ENCODE measurements at places on chromosomes 2 and 18.

DNA sequence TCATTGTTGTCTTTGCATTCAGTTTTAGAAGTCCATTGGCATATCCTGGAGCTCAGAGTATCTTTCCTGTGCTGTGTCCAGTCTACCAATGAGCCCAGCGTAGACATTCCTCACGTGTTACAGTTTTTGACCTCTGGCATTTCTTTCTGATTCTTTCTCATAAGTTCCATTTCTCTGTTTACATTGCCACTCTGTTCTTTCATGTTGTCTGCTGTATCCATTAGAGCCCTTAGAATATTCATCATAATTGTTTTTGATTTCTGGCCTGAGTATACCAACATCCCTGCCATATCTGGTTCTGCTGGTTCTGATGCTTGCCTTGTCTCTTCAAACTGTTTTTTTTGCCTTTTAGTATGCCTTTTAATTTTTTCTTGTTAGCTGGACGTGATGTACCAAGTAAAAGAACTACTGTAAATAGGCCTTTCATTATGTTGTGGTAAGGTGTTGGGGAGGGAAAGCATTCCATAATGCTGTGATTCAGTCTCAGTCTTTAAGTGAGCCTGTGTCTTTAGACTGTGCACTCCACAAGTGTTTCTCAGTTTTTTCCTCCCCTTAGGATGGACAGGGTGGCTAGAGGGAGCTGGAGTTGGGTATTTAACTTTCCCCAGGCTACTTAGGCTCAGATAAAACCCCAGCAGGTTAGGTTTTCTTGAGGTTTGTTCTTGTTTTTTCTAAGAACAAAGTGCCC, 35.6 kb downstream of the CEP192 start:
- DNase-seq, result no peak

GRCh38 chr2:197538412-197538811, 22.5 kb downstream of the MOB4 start:
- no peak for DNase-seq

GRCh38 chr18:13028869-13029268, 37.7 kb downstream of the CEP192 start:
- DNase-seq, result no peak

- peak; percentile 57 for DNase-seq
Observed at GRCh38 chr18:61893971-61894750, 1.4 kb upstream of the RNF152 start.

DNA sequence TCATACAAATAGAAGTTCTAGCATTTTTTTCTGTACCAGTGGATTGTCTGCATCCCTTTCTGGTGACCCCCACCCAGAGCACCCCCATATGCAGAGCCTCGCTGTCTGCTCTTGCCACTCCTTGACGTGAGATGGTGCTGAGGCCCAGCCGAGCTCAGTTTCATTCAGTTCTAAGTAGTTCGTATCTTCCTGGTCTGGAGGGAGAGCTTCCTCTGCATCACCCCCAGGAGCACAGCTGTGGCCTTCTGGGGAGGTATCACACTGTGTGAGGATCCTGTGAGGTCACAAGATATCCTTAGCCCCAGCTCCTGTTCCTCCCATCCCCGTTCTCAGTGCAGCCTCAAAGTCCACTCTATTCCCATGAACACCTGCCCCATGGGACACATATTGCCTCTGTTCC, 132.7 kb downstream of the PTGR3 start:
- no peak for DNase-seq

- DNase-seq, result no peak
Observed at GRCh38 chr2:28413899-28414295, 21.2 kb downstream of the FOSL2 start.

DNA sequence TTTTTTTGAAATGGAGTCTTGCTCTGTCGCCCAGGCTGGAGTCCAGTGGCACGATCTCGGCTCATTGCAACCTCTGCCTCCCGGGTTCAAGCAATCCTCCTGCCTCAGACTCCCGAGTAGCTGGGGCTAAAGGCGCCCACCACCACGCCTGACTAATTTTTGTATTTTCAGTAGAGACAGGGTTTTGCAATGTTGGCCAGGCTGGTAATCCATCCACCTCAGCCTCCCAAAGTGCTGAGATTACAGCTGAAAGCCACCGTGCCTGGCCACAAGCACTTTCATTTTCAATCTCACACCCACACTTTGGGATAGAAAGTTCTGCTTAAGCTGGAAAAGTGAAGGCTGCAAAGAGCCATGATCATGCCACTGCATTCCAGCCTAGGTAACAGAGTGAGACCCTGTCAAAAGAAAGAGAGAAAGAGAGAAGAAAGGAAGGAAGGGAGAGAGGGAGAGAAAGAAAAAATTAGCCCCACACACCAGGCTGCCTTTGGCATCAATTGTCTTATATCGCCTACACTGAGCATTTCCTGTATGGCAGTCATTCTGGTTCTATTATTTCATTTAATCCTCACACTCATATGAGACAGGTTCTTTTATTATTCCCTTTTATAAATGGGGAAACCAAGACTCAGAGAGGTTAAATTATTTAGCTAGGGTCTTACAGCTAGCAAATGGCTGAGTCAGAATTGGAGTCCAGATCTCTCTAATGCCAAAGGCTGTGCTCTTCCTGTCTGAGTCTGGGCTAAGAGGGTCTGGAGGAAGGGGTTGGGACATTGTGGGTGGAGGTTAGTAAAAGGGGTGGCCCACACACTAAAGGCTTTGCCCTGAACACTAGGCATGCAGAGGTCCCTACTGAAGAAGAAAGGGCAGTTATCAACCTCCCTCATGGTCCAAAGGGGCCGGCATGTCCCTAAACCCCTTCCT, 37.9 kb upstream of the PKDCC start:
- DNase-seq, result no peak

DNA sequence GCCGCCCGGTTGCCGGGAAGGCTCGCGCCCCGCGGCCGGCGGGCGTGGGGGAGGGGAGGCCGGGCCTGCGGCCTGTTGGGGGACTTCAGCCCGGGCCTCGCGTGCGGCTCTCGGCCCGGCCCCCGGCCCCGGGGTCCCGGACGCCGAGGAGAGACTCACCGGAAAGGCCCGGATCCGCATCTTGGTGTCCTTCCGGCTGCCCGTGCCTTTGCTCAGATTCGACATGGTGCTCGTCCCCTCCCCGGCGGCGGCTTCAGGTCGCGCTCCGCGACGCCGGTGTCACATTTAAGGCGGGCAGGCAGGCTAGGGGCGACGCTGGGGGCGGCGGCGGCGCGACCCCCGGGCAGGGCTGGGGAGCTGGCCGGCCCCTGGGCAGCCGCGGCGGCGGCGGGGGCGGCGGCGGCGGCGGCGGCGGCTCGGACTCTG, 365 bp downstream of the CUL3 start:
- peak; percentile 48 for DNase-seq

DNA sequence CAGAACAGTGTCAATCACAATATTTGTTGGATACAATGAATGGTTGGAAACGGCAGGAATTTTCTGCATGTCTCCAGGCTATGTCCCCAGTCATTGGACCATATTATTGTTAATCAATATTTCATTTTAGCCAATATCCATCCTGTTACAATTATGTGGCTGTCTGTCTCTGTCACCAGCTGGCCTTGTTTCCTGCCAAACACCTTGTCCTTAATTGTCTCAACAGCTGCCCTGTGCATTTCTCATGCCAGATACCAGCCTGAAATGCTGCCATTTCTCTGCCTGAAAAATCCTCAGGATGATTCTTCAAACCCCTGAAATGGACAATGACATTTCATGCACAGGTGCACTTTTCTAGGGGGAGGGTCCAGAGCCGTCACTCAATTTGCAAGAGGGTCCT, 170.6 kb downstream of the ALPK2 start:
- DNase-seq, result no peak
